Stimulated activated CD4-positive, alpha-beta T cell treated with anti-CD3 and anti-CD28 coated beads, Interleukin-1b, Interleukin-23, amount 100 ng/mL, for 1 hour (primary cell): ENCODE measurements at places on chromosomes 4 and X.

GRCh38 chr4:107999932-108000539, 10.3 kb downstream of the HADH start:
- DNase-seq = no peak

DNA sequence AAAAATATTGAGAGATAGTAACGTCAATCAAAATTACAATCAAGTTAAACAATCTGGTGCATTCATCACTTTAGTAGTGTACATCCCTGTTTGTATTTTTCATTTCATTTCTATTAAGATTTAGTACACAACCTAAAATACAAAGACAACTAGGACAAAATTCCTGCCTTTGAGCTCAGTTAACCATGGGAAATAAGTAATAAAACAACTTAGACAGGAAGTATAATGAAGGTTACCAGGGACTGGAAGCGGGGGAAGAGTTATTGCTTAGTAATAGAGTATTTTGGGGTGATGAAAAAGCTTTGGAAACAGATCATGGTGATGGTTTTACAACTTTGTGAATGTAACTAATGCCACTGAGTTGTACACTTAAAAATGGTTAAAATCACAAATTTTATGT, 25.6 kb upstream of the ATXN3L start:
- no peak for DNase-seq

DNA sequence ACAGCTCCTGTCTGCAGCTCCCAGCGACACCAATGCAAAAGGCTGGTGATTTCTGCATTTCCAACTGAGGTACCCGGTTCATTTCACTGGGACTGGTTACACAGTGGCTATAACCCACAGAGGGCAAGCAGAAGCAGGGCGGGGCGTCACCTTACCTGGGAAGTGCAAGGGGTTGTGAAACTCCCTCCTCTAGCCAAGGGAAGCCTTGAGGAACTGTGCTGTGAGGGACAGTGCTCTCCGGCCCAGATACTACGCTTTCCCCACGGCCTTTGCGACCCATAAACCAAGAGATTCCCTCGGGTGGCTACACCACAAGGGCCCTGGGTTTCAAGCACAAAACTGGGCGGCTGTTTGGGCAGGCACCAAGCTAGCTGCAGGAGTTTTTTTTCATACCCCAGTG, 218.9 kb downstream of the PPP3CA start:
- no peak for DNase-seq

GRCh38 chr4:761739-762138, 56.1 kb downstream of the PCGF3 start:
- no peak for DNase-seq

GRCh38 chr4:120049732-120050494, 16.7 kb downstream of the MAD2L1 start:
- peak; percentile 44 for DNase-seq

- DNase-seq = peak; percentile 16
These were observed at the start of gene LRAT for GRCh38 chr4:154743683-154744340. TSS of gene LRAT (plus strand) at chr4:154744000. CDS start at chr4:154744327, 327 bp downstream.

GRCh38 chrX:63581906-63582305, 203.1 kb downstream of the ARHGEF9 start:
- no peak for DNase-seq

- DNase-seq = no peak
These were observed 128.5 kb downstream of the SPRY1 start for GRCh38 chr4:123524958-123525628.

DNA sequence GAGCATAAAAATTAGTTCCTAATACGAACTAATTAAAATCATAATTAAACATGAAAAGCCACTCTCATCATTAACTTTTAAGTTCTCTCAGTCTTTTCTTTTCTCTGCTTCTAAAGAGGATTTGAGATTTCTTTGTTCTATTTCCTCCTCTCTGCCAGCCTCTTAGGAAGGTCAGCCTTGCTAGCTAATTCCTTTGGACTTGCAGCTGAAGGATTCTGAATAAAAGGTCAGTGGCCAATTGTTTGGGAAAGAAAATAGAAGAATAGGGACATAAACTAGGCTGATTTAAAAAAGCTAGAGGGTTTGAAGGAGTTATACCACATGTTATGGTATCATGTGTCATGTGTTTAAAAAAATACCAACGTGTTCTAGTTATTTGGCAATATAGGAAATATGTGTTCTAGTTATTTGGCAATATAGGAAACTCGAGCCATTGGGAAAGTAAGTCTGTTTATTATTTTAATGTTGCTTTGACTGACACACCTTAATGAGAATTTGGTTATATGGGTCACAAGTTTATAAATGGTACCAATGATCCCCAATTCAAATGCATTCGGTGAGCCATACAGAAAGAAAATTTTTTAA, 1668.7 kb upstream of the PCDH7 start:
- no peak for DNase-seq
